ENCODE measurements at places on chromosomes 12 and 14.

GRCh38 chr12:98924-99352, 32.4 kb downstream of the IQSEC3 start:
- DNase-seq: no peak

- no peak for DNase-seq
Measured at GRCh38 chr14:54944737-54945391, 42.2 kb upstream of the GCH1 start.

GRCh38 chr14:71524320-71524982, 407.8 kb upstream of the RGS6 start:
- DNase-seq: no peak

DNA sequence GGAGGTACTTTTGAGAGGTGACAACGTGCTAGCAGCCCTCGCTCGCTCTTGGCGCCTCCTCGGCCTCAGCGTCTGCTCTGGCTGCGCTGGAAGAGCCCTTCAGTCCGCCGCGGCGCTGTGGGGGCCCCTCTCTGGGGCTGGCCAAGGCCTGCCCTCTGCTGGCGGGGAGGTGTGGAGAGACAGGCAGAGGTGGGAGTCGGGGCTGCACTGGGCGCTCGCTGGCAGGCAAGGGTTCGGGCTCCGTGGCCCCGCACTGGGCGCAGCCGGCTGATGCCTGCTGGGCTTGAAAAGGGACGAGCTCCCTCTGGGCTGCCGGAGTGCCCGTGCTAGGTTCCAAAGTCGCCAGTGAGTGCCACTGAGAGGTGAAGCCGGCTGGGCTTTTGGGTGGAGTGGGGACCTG, 580.0 kb downstream of the DIO2 start:
- DNase-seq: no peak

DNA sequence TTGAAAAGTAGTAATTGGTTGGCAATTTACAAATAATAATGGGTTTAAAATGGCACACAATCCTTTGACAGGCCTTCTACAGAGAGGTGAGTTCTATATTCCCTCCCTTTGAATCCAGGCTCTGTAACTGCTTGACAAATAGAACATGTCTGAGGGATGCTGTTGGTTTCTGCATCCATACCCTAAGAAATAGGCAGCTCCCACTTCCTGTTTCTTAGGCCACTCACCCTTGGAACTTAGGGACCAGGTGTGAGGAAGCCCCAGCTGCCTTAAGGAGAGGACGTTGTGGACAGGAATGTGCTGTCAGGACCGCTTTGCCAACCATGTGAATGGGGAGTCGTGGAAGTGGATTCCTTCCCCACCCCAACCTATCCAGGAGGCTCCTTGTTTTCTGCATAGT, 59.4 kb downstream of the LMNTD1 start:
- no peak for DNase-seq

DNA sequence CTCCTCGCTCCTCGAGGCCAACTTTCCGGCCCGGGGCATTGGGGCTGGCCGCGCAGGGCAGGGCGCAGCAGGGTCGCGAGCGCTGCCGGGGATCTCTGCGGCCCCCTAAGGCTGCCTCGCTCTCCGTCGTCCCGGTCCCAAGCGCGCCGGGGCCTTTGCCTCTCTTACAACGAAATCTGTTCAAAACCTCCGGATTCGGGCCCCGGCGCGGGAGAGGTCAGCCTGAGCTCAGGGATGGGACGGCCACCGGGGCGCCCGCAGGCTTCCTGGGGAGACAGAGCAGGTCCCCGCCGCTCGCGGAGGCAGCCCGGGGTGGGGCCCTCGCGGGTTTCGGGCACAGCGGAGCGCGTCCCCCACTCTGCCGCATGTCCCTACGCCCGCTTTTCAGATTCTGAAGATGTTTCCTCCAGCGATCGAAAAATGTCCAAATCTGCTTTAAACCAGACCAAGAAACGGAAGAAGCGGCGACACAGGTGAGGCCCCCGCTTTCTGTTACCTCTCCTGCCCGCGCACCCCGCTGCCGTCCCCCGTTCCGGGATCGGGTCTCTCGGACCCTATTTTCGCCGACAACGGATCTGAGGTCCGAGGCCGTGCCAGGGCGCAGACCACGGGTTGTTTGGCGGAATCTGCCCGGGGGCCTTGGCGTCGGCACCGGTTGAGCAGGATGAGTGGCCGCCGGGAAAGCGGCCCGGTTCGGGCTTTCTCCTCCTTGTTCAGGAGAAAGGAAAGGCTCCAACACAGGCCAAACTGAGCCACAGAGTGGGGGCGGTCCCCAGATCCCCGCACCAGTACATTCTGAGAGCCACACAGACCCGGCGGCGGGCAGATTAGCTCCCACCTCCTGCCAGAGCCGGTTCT, 1.8 kb downstream of the VSX2 start:
- no peak for DNase-seq

DNA sequence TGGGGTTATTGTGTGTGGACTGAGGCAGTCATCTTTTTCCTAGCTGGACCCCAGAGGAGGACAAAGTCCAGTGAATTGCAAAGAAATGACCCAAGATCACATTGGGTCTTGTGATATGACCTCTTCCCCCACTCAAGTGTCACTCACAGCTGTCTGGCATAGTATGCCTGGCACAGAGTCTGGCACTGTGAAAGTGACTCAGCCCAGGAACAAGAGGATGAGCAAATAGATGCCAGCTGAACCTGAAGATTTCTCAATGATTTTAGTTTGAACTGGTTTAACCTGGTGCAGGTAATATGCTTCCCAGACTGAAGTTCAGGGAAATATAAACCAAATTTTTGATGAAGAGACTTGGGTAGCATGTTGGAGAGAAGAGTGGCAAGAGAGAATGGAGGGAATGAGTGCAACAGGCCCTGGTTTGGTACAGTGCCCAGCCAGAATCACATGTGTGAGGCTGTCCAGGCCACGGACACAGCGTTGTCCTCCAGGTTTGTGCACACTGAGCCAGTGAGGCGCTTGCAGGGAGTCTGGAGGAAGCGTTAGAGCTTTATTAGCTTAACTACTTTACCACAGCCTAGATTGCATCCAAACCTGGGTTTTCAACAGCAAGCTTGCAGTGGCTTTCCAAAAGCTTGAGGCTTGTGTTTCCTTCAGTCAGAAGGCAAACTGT, 332.9 kb downstream of the NUAK1 start:
- no peak for DNase-seq

Data from activated CD8-positive, alpha-beta memory T cell treated with anti-CD3 and anti-CD28 coated beads, Interleukin-2, amount 50 U/mL, for 48 hours (primary cell).